ENCODE measurements at places on chromosomes 1 and 21.

DNA sequence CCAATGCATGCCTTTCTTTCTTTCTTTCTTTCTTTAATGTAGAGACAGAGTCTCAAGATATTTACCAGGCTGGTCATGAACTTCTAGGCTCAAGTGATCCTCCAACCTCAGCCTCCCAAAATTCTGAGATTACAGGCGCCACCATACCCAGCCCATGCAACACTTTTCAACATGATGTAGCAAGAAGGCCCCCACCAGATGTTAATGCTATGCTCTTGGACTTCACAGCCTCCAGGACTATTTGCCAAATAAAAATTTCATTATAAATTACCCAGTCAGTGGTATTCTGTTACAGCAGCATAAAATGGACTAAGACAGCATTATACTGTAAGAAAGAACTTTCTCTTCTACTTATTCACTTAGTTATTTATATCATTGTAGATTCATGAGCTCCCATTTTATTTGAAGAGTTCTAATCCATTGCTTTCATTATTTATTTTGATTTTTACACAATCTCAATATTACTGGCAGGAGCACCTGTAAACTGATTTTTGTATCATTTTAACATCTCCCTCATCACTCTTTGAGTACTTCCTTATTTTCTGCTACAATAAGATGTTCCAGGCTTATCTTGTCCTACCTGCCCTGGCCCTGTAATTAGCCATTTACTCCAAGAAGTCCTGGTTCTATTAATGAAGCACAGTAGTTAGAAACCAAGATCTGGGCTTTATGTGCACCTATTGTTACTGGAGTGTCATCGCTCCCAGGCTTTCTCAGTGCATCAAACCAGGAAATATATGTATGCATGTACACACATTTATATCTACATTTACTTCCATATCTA lies 4.8 kb upstream of the RCSD1 start:
- no peak for DNase-seq

DNA sequence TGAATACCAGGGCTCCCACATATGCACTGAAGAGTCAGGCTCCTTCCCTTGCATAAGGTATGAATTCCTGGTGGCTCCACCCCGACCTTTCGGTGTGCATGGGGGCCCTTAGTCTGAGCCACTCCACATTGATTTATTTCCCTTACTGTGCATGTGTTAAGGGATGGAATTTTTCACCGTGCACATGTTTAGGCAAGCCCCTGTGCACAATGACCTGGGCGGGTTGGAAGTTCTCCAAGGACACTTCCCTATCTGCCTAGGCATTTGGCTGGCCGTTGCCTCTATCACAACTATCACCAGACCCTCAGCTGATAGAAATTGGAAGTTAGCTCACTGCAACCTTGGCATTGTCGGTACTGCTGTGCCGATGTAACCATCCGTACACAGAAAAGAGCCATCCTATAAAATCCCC lies 9.7 kb downstream of the S100A6 start:
- DNase-seq: no peak

- no peak for DNase-seq
Observed at GRCh38 chr1:118960567-118961136, 27.5 kb downstream of the TBX15 start.

DNA sequence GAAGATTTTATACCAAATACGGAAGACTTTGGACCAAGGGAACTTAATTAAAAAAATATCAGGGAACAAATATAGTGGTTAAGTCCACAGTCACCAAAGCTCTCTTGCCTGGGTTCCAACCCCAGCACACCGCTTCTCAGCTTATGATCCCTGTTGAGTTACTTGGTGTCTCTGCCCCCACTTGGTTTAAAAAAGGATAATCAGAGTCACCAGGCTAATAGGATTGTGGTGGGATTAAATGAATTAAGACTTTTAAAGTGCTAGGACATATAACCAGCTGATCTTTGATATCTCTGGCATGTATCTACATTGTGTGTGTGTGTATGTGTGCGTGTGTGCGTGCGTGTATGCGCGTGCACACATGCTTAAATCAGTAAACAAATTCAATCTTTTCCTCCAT lies 474.7 kb upstream of the DAB1 start:
- no peak for DNase-seq

DNA sequence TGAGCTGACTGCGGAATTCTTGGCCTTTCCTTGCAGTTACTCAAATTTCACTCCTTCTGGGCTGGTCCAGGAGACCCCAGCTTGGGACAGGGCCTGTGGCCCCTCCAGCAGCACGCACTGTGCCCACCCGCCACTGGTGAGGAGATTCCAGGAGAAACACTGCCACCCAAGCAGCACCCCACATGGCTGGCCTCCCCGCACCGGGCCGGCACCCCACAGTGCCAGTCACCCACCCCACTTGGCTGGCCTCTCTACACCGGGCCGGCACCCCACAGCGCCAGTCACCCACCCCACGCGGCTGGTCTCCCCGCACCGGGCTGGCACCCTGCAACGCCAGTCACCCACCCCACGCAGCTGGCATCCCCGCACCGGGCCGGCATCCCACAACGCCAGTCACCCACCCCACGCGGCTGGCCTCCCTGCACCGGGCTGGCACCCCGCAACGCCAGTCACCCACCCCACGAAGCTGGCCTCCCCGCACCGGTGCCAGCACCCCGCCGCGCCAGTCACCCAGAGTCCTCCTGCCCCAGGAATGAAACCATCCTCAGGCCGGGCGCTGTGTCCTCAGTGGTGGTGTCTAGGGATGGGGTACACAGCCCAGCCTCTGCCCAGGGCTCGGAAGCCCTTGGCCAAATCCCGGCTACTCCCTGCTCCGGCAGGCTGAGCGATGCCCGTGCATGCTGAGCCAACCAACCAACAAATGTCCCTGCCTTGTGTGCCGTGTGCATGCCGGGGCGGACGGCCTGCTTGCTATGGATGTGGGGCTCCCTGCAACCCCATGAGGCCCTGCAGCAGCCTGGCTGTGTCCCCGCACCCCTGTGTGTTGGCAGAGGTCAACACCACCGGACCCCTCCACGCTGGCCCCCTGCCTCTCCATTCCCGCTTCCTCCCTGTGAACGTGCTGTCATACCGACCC lies 38.6 kb upstream of the TSPEAR start:
- no peak for DNase-seq

DNA sequence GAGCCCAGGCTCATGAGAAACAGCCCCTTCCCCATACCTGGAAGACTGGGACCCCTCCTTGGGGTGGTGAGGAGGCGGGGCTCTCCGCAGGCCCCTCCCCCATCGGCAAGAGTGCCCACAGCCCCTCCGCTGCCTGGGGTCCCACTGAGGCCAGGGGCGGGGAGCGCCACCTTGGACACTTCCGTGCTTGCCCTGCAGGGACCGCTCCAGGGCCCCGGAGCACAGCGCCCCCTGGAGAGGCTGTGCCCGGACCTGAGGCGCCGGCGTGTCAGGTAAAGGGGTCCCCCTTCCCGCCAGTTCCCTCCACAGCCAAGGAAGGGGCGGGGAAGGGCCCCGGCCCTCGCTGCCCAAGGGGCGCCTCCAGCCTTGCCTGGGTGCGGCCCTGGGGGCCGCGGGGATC lies 21.5 kb downstream of the INAVA start:
- DNase-seq: no peak

- DNase-seq: no peak
Observed at GRCh38 chr1:154557248-154557938, 1.1 kb downstream of the UBE2Q1 start.

- DNase-seq: no peak
Observed at GRCh38 chr1:42942444-42942843, 16.2 kb downstream of the SLC2A1 start.

GRCh38 chr1:18474559-18475175 lies 6.1 kb upstream of the KLHDC7A start:
- no peak for DNase-seq

GRCh38 chr1:180566026-180566425 lies 7.3 kb downstream of the OVAAL start:
- DNase-seq: no peak

DNA sequence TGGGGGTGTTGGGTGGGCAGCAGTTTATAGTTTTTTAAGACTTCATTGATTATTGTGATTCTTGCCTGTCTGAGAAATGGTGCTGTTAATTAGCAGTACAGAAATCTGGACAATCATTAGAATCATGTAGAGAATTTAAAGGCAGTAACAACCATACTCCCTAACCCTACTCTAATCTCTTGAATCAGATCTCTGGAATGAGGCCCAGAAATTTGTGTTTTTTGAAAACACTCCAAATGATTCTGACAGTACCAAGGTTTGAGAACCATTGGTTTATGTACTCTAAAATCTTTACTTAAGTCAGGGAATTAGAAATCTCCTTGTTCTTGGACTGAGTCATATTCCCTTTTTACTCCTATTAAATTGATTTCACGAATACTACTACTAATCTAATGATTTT lies 24.0 kb downstream of the FNBP1L start:
- DNase-seq: no peak

GRCh38 chr1:162349635-162350330 lies 26.9 kb downstream of the SPATA46 start:
- DNase-seq: no peak

DNA sequence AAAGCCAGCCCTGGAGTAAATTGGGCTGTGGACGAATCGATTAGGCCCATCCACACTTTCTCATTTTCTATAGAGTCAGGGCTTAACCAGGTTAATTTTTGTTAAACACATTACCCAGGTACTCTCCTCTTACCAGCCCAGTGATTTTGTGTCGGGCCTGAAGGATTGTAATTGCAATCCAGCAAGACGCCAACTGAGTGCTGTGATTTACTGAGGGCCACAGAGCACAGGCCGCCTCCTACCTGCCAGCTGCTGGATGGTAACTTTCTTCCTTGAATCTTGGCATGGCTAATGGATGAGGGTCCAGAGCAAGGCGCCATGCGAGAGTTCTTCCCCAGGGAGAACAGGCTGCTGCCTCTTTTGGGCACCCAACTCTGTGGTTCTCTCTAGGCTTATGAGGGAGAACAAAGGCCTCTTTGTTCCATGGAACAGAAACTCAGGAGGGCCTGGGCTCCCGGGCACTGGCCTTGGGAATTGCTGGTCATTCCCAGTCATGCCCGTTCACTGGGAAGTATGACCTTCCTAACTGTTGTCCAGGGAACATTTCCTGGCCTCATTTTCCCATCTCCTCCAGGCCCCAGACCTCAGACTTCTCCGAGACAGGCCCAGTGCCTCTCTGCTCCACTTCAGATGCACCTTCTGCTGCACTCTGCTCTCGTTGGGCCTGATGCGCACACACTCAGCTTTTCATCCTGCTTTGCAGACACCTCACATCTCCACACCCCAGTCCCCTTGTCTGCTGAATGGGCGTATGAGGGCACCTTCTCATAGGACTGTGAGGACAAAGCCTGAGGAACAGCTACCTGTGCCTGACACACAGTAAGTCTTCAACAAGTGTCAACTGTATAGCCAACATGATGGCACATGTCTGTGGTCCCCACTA lies 57.3 kb downstream of the SYF2 start:
- DNase-seq: no peak

DNA sequence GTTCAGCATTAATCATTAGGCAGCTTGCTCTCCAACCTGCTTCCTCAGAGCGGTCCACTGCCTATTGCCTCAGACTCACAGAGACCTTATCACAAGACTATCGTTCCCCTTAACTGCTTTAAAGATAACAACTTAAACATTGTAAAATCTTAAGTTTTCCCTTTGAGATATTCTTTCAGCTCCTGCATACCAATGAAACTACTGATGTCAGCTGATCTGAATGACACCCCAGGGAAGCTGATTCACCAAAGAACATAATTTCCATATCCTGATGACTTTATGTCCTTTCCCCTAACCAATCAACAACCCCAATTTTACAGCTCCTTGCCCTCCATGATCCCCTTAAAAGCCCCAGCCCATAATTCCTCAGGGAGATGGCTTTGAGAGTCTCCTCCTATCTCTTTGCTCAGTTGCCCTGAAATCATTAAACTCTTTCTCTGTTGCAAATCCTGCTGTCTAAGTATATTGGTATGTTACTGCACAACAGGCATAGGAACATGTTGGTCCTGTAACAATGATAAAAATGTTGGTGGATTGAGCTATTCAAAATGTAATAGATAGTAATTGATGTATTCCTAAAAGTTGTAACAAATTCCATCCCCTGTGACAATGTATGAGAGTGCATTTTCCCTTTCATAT lies 621.4 kb upstream of the RGS18 start:
- no peak for DNase-seq

GRCh38 chr1:26029864-26030481 lies 8.4 kb downstream of the EXTL1 start:
- no peak for DNase-seq

GRCh38 chr1:183159960-183160359 lies 26.1 kb upstream of the LAMC2 start:
- no peak for DNase-seq

- DNase-seq: no peak
Observed at GRCh38 chr1:116510361-116510760, 60.5 kb downstream of the CD58 start.

DNA sequence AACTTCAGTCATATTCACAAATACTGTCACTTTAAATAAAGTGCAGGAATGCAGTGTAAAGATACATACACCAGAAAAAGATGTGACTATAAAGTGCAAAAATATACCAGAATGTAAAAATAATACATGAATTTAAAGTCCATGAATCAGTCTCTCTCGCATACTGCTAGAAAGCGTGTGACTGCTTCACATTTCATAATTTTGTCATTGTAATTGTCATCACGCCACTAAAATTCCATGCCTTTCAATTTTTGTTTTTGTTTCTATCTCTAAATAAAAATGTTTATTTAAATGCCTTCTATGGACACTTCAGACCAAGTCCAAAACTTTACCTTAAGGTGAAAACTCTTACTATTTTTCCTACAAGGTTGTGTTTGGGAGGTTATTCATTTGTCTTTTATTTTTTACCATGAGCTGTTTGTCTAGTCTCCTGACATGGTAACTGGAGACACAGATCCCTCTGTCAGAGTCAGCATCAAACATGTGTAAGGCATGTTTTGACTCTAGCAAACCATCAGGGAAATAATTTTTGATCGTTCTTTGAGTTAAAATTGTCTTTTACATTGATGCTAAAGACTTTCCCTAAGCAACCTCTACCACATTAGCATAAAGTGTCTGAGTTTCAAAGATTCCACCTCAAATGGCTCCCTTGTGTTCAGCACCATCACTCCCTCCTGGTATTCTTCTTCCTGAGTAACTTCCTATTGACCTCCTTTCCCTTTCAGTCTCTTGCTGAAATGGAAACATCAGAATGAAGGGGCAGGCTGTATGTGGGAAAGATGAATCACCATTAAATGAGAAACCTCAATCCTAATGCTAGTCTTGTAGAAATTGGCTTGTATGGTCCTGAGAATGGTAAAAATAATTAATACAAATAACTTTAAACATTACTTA lies 14.0 kb upstream of the AIM2 start:
- DNase-seq: no peak

DNA sequence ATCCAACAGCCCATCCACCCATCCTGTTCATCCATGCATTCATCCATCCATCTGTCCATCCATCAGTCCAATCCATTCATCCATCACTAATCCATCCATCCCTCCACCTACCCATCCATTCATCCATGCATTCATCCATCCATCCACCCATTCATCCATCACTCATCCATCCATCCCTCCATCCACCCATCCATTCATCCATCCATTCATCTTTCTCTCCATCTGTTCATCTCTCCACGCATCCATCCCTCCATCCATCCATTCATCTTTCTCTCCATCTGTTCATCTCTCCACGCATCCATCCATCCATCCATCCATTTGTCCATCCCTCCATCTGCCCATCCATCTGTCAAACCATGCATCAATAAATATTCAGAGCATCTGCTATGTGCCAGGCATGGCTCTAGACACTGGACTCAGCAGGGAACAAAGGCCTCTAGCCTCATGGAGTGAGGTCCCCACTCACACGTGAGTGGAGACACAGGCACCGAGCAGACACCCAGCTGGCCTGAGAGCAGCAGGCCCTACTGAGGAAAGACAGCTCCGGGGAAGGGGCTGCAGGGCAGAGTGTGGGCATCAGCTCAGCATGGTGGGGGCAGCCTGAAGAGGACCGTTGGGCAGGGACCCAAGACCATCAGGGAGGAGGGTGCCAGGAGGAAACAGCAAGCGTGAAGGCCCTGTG lies 9.6 kb downstream of the KRTAP10-1 start:
- no peak for DNase-seq
